ENCODE measurements at places on chromosomes 5 and 9. TPM values are rescaled to one million over a fixed set of nuclear protein-coding genes. Genes with fewer than 3 reads are reported as not detected.

ROPN1L gene
- total RNA-seq, result not detected

ROR2 gene
- 0.31 TPM for total RNA-seq

PFDN1 gene
- total RNA-seq, result 50.1 TPM

KCNV2 gene
- total RNA-seq, result not detected

PDCD1LG2 gene
- total RNA-seq, result 0.83 TPM

- peak; percentile 84 for DNase-seq
These were observed 31.6 kb downstream of the TNFSF8 start for GRCh38 chr9:114898741-114899140.

GRCh38 chr9:81103597-81104471 is 585.5 kb downstream of the TLE1 start:
- no peak for DNase-seq

- DNase-seq, result peak; percentile 64
These were observed 57.4 kb upstream of the PLPP6 start for GRCh38 chr9:4604678-4605095.

- no peak for DNase-seq
These were observed 107.3 kb downstream of the MTREX start for GRCh38 chr5:55415071-55415470.

DNA sequence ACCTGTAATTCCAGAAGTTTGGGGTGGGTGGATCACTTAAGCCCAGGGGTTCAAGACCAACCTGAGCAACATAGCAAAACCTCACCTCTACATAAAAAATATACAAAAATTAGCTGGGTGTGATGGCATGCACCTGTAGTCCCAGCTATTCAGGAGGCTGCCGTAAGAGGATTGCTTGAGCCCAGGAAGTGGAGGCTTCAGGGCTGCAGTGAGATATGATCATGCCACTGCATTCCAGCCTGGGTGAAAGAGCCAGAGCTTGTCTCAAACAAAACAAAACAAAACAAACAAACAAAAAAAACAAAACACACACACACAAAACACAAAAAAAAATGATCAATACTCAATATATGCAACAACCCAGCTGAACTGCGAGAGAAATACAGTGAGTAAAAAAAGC is 29.5 kb upstream of the TRIM14 start:
- DNase-seq, result no peak

DNA sequence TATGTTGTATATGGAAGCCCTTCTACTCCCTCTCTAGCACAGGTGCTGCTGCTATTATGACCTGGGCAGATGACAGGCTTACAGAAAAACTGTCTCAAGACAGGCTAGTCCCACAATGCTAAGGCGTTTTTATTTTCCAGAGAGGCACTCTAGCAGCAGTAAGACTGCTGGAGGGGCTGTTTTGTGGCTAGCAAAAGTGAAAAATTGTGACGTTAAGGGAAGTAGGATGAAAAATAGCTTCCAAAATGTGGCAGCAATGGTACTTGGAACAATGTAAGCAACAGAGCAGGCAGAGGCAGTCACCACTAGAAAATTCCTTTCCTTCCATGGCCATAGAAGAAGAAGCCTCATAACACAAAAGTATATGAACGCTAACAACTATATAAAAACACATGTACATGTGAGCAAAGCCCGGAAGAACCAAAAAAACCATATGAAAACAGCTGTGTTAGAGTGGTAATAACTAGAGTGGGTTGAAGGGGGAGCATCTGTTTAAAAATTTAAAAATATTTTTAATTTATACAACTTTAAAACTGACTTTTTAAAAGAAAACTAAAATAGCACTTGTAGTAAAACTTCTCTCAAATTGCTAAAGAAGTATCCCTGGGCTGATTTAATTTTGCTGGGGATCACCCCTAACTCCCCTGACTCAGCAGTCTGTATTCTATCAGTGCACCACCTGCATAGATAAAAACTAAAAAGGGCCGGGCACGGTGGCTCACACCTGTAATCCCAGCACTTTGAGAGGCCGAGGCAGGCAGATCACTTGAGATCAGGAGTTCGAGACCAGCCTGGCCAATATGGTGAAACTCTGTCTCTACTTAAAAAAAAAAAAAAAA is 30.6 kb downstream of the CLINT1 start:
- no peak for DNase-seq

- DNase-seq, result no peak
These were observed 347.6 kb downstream of the GADD45G start for GRCh38 chr9:89952401-89952800.

GRCh38 chr5:79886925-79887655 is 104.0 kb downstream of the MTX3 start:
- DNase-seq, result no peak

DNA sequence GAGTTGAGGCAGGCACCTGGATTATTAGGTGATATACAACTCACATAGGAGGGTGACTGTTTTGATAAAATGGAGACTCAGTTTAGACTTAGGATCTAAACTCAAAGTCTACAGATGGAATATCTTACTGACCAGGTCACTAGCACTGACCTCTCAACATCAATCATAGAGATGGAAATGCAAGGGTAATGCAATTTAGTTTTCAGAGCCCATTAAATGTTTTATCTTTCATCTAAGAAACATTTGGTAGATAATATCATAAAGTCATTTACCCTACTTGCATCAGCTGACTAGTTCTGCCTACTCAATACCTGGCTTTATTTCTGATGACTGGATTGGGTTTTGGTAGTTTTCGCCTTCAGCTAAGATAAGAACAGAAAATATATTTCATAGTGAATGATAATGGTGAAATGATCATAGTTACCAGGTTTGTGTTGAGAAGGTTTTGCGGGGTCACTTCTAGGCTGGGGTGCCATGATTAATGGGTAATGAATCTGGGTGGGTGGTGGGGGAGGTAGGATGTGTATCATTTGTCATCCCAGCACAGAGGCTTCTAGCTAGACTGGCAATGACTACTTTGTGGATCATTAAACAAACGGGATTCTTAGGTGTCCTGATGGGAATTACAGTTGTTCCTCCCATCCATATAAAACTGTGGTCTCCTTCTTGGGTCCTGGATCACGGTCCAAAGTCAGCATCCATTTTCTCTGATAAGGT is 173.4 kb downstream of the PPP2R2B start:
- no peak for DNase-seq

DNA sequence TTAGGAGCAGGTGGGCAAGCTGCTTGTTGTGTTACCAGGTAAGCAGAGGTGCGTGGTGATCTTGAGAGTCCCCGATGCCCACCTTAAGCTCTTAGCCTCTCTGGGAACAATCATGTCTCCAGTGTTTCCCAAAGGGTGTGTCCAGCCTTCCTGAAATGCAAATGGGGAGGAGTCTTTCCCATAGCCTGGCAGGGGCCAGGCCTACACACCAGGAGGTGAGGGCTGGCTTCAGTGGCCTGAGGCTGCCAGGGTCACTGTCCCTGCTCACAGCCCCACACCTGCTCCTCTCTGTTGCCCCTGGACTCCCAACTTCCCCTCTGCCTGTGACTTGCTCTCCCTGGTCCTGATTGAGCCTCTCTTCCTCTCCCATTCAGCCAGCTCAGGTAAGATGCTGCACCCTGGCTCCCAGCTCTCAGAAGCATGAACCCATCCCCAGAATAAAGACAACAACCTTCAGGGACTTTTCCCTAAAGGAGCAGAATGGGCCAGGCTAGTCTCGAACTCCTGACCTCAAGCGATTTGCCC is 65.7 kb upstream of the PHYKPL start:
- no peak for DNase-seq

DNA sequence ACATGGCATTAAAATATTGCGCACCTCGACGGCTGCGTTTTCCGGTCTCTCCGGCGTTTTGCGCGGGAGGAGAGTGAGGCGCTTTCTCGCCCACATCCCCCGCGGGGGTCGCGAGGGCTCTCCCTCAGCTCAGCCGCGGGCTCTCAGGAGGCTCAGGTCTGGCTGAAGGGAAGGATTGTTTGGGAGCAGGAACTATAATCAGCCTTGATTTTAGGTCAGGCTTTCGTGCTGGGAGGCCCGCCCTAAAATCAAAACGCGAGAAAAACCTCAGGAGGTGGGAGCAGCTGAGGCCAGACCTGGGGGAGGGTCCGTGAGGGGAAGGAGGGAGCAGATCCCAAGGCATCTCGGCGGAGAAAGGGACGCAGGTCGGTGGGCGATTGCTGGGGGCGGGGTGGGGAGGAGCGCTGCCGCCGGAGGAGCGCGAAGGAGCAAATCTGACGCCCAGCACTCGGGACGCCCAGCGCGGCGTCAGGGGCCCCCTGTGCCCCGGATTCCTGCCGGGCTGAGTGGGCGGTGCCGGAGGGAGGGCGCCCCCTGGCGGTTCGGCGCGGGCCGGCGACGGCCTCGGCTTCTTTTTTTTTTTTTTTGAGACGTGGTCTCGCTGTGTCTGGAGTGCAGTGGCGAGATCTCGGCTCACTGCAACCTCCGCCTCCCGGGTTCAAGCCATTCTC is 18.7 kb upstream of the RNF130 start:
- peak; percentile 87 for DNase-seq

DNA sequence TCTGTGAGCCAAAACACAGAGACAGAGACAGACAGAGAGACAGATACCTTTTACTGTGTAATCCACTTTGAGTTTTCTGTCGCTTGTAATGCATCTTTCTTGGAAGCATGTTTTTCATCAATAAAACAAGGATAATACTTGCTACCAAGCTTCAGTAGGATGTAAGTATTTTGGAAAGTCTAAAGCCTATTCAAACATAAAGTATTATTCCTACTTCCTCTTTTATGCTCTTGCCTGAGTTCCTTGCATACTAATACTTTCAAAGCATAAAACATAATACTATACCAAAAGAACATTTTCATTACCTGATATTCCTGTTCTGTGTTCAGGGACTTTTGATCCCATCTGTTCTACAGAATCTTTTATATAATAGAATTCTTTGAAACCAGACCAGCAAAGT is 64.5 kb upstream of the SLC30A5 start:
- no peak for DNase-seq

GRCh38 chr9:136510561-136510960 is 27.7 kb upstream of the SEC16A start:
- DNase-seq, result no peak

DNA sequence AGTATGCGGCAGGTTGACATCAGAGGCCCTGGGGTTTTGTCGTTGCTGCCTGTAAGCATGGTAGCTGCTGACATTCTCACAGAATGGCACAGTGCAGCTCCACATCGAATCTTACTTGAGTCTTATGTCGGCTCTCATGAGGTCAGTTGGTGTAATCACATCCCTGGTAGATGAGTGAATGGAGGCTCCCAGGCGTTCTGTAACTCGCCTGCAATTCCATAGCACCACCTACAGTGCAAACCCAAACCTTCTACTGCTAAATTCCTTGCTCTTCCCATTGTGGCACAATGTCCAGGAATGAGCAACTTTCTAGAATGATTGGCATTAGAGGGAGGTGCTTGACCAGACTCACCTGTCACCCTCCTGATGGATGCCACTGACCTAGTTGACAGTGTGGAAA is 578.4 kb downstream of the CCDC171 start:
- DNase-seq, result no peak

- no peak for DNase-seq
These were observed 6.2 kb downstream of the TENT4A start for GRCh38 chr5:6719417-6719816.

DNA sequence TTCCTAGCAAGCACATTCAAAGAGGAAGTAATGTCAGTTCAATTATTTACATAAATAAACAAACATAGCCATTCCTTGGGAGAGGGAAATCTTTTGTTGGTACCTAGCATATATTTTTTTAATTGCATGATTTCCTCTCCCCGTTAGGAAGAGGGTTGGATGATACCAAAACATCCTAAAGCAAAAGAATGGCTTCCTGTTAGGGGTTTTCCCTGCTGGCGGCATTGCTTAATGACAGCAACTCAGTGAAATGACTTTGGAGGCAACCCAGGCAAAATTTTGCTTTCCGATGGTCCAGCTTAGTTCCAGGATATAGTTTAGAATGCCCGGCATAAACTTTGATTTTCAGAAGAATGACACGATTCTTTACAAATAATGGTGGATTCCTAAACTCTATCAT is 73.2 kb downstream of the MAT2B start:
- no peak for DNase-seq

DNA sequence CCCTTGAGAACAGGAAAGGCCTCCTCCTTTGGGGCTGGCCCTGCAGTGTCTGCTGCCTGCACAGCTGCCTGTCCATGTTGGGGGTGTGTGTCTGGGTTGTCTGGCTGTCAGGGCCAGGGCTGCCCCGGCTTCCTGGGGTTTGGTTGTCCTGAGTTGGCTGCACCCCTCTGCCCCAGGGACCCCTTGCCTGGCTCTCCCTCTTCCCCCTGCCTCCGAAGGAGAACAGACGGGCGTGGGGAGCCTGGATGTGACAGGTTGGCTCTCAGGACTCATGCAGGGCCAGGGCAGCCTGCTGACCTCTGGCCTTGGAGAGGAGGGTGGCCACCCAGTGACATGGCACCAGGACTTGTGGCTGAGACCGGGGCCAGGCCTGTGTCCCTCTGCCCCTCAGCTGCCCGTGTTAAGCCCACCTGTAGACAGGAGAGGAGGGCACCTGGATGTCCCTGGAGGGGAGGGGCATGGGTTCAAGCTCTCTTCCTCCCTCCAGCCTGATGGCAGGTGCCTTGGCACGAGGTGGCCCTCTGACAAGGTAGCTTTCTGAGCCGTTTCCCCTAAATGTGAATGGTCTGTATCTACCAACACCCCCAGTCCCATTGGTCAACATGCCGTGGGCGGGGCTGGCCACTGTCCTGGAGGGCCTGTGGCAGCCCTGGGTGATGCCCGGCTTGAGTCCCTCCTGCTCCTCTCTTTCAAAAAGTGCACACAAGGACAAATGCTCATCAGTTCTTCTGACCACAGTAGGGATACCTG is 34.9 kb downstream of the WNK2 start:
- no peak for DNase-seq

DNA sequence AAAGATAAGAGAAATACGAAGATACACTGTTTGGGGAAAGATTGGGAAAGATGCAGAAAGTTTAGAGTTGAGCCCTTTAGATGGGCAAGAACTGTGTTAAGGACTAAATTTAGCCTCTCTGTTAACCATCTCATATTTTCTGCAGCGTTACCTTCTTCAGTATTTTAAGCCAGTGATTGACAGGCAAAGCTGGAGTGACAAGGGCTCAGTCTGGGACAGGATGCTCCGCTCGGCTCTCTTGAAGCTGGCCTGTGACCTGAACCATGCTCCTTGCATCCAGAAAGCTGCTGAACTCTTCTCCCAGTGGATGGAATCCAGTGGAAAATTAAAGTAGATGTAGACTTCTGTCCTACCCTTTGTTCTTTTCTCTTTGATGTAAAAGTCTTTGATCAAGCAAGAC is 26.4 kb upstream of the LNPEP start:
- no peak for DNase-seq

DNA sequence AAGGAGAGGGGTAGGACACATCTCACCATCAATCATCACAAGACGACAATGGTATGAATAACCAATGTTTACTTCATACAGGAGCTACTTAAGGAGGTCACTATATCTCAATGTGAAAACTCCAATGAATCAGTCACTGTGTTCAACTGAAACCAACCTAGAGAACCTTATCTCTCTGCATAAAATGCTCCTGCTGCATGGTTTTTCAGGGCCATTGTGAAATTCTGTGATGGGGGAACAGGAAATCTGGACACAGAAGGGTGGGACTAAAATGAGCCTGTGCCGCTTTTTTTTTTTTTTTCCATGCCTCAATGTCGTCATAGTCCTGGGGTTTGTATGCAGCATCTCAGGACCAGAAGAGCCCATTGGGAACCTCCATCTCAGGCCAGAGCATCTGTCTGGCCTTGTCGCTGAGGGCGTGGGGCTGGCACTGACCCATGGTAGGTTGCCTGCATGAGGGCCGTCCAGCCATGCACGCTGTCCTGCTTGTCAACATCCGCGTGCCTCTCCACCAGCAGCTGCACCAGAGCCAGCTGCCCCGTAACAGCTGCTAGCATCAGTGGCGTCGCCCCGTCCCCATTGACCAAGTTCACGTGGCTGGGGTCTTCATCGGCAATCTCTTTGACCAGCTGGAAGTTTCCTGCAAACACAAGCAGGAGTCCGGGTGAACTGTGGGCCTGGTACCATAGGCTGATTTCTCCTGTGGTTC is 12.7 kb downstream of the ANKS6 start:
- DNase-seq, result no peak

Measured in activated CD4-positive, alpha-beta memory T cell treated with anti-CD3 and anti-CD28 coated beads for 36 hours (primary cell).